ENCODE measurements at places on chromosomes 13 and 19.

DNA sequence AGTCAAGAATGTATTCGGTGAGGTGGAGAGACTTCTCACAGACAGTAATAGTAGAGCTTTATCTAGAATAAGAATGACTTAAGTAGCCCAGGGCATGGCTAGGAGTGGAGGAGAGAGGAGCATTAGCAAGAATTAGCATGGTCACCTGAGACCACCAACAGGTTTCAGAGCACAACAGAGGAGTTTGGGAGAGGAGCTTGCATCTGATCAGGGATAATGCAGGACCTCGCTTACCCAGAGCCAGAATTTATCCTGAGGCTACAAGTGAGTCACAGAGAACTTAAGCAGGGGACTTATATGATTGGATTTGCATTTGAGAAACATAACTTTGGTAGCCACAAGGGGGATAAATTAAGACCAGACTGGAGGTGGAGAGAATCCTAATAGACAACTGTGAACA is 102.1 kb upstream of the FNDC3A start:
- no peak for DNase-seq

GRCh38 chr13:67557118-67557517 is 327.0 kb upstream of the PCDH9 start:
- no peak for DNase-seq

DNA sequence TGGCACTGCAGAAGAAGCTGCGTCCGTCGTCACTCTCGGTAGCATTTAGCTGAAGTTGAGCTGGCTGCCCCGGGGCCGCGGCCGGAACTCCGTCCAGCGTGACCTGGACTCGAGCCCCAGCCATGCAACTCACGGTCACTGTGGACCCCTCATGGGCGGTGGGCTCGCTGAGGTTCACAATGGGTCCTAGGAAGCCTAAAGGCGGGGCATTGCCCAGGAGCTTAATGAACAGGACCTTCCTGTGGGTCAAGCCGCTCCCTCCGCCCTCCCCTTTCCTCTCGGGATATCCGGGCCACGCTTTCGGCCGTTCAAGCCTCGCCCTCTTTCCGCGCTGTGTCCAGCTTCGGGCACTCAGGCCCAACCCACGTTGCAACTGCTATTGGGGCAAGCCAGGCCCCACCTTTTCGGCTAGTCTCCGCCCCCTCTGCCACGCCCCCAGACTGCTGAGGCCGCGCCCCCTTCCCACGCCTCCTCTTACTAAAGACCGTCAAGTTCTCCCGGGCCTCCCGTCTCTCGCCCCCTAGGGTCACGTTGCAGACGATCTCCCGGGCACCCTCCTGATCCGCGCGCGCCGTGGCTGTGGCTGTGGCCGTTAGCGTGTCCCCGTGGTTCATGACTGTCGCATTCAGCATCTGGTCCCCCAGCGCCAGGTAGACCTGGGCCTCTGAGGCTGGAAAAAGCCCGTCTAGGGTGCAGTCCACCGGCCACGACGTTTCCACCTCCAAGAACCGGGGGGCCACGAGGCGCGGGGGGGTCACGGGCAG is 1.4 kb upstream of the RAVER1 start:
- DNase-seq: peak; percentile 61

GRCh38 chr13:105346141-105346775 is 1189.2 kb downstream of the EFNB2 start:
- DNase-seq: no peak

- DNase-seq: no peak
Observed at GRCh38 chr13:69565334-69565733, 542.3 kb upstream of the ATXN8OS start.

DNA sequence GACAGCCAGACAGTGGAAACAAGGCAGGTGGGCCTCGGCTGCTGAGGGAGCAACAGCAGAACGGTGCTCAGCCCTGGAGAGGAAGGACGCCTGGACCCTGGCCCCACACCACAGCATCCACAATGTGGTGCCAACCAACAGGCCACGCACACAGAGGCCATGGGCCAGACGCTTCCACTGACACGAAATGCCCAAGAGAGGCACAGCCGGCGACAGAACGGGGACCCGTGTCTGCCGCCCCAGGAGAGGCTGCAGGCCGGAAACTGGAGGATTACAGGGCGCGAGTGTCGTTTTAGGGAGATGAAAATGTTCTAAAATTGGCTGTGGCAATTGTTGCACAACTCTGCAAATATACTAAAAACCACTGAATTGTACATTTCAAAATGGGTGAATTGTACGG is 69.7 kb downstream of the RASA3 start:
- no peak for DNase-seq

GRCh38 chr13:24066405-24067295 is 93.9 kb upstream of the SPATA13 start:
- DNase-seq: no peak

DNA sequence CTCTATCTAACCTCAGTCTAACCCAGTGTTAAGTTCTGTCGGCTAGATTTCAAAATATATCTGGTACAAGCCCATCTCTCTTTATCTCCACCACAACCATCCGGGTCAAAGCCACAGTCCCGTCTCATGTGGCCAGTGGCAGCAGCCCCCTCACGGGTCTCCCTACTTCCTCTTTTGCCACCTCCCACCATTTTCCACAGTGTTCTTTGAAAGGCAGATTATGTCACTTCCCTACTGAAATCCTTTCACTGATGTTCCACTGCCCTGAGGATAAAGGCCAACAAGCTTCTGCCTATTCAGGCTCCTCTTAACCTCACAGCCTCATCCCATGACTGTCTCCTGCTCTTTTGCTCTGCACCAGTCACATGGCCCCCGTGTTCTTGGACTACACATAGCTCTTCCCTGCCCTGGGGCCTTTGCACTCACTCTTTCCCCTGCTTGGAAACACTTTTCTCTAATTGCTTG is 117.2 kb downstream of the UBL3 start:
- no peak for DNase-seq

GRCh38 chr13:95741584-95742563 is 64.9 kb downstream of the DNAJC3 start:
- no peak for DNase-seq

DNA sequence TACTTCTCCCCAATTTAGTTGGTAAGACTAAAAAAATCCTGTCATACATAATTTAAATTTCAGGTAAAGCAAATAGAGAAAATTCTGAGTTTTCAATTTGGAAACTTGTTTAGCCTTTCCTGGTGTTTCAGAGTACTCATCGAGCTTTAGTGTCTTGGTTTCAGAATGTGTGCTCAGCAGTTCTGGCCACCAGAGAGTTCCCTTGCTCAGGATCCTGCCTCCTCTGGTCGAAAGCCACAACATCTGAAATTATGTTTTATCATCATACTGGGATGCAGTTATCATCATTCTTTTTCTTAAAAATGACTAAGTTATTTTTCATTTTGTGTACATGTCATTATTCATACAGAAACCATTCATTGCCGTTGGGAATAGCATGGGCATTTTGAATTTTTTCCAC is 263.2 kb upstream of the SPRY2 start:
- no peak for DNase-seq

GRCh38 chr19:51090471-51090870 is 7.8 kb upstream of the KLK14 start:
- no peak for DNase-seq

GRCh38 chr13:27704681-27705080 is 83.0 kb downstream of the POLR1D start:
- DNase-seq: no peak

DNA sequence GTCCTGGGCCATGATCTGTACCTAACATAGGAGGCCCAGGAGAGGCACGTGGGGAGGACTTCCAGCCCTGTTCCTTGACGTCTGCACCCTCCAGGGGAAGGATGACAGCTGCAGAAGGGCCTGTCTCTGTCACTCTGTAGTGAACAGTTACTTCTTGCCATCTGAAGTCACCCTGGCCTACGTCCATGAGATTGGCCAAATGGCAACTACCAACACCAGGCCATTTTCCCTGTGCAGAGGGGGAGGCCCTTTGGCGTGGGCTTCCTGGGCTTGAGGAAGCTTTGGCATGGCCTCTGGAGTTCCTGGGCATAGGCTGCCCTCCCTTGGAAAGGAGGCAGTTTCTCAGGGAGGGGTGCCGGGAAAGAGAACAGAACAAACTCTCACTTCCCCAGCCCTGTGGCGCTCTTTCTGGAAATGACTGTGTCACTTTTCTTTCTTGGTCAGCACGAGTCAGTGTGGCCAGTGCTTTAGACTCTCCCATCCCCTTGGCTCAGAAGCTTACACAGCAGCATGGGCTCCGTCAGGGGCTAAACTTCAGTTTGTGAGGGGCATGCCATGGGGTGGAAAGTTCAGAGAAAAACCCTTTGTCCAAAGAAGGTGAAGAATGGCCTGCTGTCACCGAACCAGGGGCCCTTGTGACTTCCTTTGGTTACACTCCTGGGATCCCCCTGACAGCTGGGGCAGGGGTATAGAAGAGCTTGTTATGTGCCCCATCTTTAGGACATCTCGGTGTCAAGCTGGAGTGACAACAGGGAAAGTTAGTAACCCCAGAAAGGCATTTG is 5.3 kb downstream of the CARM1 start:
- DNase-seq: peak; percentile 56

- DNase-seq: no peak
Observed at GRCh38 chr13:110589793-110590390, 25.5 kb upstream of the NAXD start.

- DNase-seq: no peak
Observed at GRCh38 chr13:112065521-112065866, 1.5 kb upstream of the SOX1 start.

DNA sequence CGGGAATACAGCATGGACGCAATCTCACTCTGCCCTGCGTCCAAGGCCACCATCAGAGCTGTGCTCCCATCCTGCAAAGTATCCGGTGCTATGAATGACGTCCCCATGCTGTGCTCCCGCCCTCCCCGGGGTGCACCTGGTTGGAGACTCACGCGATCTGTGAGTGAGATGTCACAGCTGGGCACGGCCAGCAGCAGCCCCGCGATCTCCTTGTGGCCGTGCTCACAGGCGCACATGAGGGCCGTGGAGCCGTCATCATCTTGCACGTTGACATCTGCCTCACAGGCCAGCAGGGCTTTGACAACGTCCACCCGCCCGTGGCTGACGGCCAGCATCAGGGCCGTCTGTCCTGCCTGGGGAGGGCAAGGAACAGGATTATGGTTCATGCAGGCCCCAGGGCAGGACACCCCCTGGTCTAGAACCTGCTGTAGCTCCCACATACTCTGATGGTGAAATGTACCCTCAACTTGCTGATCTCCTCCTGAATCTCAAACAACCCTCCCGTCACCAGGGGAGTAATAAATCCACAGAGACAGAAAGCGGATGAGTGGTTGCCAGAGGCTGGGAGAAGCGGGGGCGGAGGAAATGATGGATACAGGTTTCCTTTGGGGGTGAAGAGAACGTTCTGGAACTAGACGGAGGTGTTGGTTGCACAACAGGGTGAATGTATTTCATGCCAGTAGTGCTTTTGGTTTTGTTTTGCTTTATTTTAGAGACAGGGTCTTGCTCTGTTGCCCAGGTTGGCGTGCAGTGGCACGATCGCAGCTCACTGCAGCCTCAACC is 14.5 kb upstream of the SPC24 start:
- DNase-seq: no peak

DNA sequence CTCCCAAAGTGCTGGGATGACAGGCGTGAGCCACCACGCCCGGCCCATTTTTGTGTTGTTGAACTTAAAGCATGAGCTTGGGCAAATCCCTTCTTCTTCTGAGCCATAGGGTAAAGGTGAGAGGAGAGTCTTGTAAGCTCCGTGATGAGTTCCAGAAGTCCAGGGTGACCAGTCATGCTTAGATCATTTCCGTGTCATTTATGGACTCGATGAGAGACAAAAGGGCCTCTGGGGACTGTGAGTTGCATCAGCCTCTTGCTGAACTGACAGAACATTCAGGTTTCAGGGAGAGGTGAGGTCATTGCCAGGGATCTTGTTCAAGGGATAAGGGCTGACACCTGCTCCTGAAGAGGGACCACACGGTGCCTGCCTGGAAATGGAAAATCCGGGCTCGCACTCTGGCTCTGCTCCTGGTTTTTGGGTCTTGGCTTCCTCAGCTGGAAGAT is 53.6 kb downstream of the GADD45B start:
- no peak for DNase-seq

- DNase-seq: no peak
Observed at GRCh38 chr13:40233731-40234195, 432.7 kb downstream of the FOXO1 start.

- no peak for DNase-seq
Observed at GRCh38 chr19:28882818-28883217, 330.1 kb downstream of the UQCRFS1 start.

DNA sequence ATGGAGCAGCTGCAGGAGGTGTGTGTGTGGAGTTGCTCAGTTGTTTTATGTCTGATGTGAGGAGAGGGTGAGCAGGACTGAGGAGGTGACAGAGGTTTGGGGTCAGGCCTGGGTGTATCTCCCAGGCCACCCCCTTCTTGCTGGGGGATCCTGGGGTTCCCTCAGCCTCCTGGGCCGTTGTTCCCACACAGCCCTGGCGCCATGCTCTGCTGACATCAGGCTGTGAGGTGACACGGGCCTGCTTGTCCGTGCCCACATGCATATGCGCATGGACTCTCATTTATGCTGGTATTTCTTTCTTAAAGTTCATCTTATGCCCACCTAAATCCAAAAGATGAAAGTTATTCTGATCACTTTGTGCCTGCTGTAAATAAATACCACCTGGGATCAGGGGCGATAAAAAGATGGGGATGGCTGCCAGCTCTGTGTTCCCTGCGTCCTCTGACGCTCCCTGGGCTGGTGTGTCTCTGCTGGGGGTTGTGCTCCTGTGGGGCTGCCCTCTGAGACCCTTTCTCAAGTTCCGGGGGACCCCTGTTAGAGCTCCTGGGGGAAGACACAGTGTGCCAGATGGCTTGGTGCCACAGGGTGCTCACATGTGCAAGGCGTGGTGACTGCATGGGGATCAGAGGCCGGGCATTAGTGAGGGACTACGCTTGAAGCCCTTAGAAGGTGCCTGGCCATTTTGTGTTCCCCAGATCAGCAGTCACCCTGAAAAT is 12.6 kb downstream of the NAXD start:
- DNase-seq: no peak

DNA sequence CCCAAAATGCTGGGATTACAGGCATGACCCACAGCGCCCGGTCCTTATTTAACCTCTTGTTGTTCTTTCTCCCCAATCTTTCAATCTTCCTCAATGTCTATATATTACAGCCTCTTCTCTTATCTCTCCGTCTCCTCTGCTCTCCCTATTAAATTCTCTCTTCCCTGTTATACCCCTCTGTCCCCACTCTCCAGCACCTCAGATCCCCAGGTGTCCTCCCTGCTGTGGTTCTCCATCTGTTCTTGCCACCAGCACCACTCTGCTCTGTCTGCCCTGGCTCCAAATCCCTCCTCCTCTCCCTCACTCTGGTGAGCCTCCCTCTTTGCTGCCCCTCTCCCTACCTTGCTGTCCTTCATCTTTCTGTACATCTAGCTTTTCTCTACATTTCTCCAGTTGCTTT is 1.1 kb downstream of the ZNF600 start:
- no peak for DNase-seq

GRCh38 chr13:48486362-48486761 is 46.5 kb downstream of the RCBTB2 start:
- DNase-seq: no peak

- DNase-seq: no peak
Observed at GRCh38 chr13:53127373-53127772, 98.8 kb downstream of the OLFM4 start.

GRCh38 chr13:109565877-109566276 is 220.5 kb downstream of the IRS2 start:
- no peak for DNase-seq

- DNase-seq: no peak
Observed at GRCh38 chr13:31805841-31806240, 66.5 kb downstream of the RXFP2 start.

Data from activated CD8-positive, alpha-beta memory T cell treated with anti-CD3 and anti-CD28 coated beads, Interleukin-2, amount 10 ng/mL, durations not matched to agents 7 days and 5 days (primary cell).